Stimulated activated naive CD4-positive, alpha-beta T cell (primary cell): ENCODE measurements at places on chromosomes 2 and 18.
A peak's percentile ranks its signal among the peaks of the same experiment; 100 is the strongest.

- DNase-seq = no peak
Observed at GRCh38 chr2:181393472-181393871, 63.7 kb upstream of the ITGA4 start.

DNA sequence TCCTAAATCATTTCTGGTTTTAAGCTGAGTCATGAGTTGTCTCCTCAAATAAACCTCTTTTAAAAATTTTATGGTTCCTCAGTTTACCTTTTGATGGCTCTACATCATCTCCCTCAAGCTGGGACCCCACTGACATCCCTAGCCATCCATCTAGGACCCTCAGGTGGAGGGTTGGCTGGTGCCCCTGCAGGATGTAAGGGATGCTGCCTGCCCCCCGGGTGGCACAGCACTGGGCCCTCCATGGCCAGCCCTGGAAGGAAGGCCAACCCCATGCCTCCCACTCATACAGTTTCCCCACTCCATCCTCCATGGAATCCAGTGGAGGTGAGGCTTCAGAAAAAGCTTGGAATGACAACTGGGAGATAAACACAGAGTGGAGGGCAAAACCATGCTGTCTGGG, 17.2 kb upstream of the GPC1 start:
- DNase-seq = no peak

DNA sequence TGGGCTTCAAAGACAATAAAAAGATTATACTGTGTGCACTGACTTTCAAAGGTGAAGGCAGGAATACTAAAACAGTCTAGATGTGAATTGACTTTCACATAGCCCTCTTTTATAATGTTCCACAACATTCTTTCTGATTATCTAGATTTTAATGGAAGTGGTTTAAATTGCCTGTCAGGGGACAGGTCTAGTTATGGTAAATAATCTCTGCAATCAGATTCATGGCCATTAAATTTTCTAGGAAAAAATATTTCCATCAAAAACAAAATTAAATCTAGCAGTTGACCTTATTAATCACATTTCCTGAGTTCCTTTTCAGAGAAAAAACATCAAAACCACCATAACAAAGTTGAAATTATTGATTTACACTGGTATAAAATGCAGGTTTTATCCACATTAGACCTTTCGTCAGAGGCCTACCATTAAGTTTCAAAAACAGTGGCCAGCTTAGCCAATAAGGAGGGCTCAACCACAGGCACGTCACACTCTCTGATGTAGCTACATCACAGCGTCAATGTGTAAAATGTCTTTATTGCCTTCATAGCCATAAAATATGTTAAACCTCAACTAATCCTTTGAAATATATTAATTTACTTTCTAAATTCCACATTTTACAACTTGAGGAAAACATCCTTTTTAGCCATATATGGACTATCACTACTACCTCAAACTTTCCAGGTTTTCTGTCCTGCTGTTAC, 79.4 kb downstream of the NOL10 start:
- no peak for DNase-seq

DNA sequence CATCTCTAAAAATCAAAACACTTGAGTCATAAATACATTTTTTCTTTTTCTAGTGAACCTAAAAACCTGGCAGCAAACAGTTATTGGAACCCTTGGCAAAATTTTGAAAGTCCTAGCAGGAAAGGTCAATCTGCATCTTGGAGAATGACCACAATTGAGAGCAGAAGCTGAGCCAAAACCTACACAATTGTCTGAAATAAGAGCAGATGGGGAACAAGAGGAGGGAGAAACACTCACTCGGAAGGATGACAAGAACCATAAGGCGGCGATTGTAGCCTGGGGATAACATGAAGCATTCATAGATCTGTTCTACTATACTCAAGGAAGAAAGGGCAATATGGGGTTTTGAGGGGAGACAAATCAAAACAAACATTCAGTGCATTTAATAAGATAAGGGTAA, 117.0 kb downstream of the CHN1 start:
- no peak for DNase-seq

DNA sequence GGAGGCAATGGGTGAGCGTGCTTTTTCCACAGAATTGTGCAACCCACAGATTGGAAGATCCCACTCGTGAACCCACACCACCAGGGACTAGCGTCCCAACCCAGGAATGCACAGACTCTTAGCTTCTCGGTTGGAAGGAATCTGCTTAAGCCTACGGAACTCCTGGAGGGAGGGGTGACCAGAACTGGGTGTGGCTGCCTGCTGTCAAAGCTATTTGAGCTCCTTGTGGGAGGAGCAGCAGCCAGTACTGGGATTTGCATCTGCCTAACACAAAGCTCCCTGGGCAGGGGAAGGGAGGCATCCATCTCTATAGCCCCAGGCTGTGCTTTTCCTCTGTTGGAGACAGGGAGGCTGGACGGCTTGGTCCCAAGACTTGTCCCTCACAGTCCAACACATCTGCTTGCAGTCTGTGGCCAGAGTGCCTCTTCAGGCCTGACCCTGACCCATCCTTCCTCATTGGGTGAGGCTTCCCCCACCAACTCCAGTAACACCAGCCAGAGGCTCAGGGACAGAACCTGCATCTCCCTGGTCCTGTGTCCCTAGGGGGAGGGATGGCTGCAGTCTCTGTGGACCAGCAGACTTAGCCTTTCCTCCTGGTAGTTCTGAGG, 27.9 kb downstream of the HNMT start:
- DNase-seq = no peak

DNA sequence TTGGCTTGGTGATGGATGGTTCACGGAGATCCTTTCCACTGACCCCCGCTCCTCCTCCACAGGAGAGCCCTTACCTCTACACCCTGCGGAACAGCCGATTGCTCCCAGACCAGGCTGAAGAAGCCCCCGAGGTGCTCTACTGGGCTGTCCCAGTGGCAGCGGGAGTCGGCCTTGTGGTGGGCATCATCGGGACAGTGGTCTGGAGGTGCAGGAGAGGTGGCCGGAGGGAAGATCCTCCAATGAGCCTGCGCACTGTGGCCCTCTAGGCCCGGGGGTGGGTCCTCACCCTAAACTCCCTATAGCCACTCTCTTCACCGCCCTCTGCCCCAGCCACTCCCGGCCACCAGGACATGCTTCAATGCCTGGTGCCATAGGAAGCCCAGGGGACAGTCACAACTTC, 108.8 kb upstream of the PPP1CB start:
- no peak for DNase-seq

GRCh38 chr2:232395586-232395985, 11.1 kb upstream of the ALPG start:
- no peak for DNase-seq

- peak; percentile 25 for DNase-seq
Observed at GRCh38 chr2:168244318-168244717, 3.1 kb downstream of the STK39 start.

GRCh38 chr2:99127981-99128380, 13.5 kb upstream of the C2orf15 start:
- no peak for DNase-seq
